Central memory CD4-positive, alpha-beta T cell (primary cell): ENCODE measurements at places on chromosomes 5 and 9.

GRCh38 chr9:20065796-20066700, 277.2 kb upstream of the SLC24A2 start:
- DNase-seq = no peak

- no peak for DNase-seq
Observed at GRCh38 chr9:88697764-88698432, 162.9 kb downstream of the NXNL2 start.

DNA sequence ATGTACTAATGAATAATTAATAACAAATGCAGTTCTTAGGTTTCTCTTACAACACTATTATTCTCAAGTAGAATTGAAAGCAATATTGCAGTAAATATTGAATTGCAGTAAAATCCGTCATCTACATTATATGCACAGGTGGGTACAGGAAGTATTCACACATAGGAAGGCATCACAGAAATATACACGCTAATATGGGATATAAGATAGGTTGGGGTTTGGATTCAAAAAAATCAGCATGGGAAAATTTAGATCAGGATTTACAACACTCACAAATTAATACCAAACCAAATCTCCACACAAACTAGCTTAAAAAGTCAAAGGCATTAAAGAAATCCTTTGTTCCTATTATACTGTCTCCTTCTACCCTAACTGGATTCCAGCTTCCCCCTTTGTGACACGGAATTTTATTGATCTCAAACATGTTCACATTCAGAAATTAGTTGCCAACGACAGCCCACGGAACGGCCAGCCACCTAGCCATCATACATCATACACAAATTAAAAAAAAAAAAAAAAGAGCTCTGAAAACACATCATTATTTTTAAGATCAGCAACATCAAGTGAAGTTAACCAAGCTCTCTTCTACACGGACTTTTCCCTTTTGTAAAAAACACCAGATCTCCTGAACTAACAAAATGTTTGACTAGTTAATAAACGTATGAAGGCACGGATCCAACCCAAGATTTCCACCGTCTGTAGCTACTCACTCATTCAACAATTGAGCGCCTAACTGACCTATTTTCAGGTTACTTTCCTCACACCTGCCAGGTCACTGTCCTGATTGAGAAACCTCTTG, 2.2 kb downstream of the NR6A1 start:
- DNase-seq = no peak

DNA sequence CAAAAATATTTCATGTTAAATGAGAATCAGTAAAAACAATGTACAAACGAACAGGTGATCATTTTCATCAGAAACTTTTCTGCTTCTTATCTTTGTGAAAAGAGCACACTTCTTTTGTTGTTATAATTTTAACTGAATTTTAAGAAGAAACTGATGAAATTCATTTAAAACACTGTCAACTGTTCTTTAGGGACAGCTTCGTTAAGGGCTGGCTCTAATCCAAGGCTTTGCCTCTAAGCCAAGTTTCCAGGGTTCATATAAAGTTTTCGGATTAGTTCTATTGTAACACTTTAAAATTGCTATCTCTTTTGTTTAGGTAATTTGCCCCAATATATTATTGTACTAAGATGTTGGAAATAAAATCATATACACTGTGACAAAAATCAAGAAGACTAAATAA, 559.2 kb downstream of the TUSC1 start:
- DNase-seq = no peak

DNA sequence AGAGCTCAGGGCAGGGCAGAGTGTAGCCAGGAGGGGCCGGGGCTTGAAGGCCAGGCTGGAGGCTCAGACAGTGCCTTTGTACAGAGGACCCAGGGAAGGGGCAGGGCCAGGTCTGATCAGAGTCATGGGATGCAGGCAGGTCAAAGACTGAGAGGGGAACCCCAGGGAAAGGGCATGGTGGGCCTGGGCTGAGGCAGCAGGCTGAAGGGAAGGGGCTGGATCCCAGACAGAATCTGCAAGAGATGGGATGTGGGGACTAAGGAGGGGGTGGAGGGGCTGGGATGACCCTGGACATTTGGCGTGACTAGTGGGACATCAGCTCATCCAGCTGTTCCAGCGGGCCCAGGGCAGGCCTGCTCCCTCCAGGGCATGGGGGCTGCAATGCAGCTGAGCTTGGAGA, 15.5 kb upstream of the MRNIP start:
- DNase-seq = no peak

DNA sequence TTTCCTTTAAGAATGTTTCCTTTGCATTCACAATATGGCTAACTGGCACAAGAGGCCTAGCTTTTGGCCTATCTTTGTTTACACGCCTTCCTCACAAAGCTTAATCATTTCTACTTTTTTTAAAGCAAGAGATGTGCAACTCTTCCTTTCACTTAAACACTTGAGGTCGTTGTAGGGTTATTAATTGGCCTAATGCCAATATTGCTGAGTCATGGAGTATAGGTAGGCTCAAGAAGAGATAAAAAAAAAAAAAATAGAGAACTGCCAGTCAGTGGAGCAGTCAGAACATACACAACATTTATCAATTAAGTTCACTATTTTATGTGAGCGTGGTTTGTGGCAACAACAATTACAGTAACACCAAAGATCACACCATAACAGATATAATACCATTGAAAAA, 5.9 kb downstream of the FKBP15 start:
- no peak for DNase-seq

DNA sequence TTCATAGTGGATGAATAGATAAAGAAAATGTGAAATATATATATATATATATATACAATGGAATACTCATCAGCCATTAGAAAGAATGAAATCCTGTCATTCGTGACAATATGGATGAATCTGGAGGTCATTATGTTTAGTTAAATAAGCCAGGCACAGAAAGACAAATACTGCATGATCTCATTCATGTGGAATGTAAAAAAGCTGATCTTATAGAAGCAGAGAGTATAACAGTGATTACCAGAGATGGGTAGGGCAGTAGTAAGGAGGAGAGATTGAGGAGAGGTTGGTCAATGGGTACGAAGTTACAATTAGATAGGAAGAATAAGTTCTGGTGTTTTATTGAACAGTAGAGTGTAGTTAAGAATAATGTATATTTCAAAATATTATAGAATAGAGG, 19.7 kb upstream of the PCDHAC2 start:
- DNase-seq = no peak

DNA sequence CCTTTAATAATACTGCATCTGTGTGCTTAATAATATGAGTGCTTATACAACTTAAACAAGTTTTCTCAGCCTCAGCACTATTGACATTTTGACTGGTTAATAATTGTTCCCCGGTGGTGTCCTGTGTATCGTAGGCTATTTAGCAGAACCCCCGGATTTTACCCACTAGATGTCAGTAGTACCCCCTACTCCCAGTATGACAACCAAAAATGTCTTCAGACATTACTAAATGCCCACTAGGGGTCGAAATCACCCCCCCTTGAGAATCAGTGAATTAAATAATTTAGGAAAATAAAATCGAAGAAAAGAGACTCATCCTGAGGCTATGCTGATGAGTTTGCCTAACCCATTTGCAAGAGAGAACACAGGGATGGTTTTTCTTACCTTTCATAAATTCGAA, 166.3 kb downstream of the ATP10B start:
- DNase-seq = no peak

GRCh38 chr5:38478878-38479277, 77.6 kb downstream of the LIFR start:
- no peak for DNase-seq
